ENCODE measurements at places on chromosomes 1 and 21.

- no peak for DNase-seq
These were observed 88.2 kb downstream of the PSMG1 start for GRCh38 chr21:39094847-39095579.

DNA sequence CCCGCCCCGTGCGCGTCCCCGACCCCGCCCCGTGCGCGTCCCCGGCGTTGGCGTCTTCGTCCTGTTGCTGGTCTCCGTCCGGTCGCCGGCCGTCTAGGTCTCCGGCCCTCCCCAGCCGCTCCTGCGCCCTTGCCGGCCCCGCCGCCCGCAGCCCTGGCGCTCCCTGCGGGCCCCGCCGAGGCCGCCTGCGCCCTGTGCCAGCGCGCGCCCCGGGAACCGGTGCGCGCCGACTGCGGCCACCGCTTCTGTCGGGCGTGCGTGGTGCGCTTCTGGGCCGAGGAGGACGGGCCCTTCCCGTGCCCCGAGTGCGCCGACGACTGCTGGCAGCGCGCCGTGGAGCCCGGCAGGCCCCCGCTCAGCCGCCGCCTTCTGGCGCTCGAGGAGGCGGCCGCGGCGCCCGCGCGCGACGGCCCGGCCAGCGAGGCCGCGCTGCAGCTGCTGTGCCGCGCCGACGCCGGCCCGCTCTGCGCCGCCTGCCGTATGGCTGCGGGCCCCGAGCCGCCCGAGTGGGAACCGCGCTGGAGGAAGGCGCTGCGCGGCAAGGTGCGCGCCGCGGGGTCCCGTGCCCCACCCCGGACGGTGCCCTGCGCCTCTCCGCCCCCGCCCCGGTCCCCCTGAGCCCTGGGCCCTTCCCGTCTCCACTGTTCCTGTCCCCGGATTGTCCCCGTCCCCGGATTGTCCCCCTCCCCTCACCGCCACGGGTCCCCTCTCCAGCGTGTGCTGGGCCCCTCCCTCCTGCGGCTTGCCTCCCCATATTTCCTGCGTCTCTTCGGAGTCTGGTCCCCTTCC, at the start of gene RNF187:
TSS of gene RNF187 (plus strand) at position 47 of the 789 bp plus-strand sequence.
- DNase-seq, result no peak

- DNase-seq, result no peak
These were observed 83.1 kb upstream of the CSF3R start for GRCh38 chr1:36565576-36566501.

GRCh38 chr1:41447995-41448770, 36.3 kb downstream of the EDN2 start:
- no peak for DNase-seq

GRCh38 chr1:60569189-60569588, 495.6 kb upstream of the C1orf87 start:
- DNase-seq, result no peak

DNA sequence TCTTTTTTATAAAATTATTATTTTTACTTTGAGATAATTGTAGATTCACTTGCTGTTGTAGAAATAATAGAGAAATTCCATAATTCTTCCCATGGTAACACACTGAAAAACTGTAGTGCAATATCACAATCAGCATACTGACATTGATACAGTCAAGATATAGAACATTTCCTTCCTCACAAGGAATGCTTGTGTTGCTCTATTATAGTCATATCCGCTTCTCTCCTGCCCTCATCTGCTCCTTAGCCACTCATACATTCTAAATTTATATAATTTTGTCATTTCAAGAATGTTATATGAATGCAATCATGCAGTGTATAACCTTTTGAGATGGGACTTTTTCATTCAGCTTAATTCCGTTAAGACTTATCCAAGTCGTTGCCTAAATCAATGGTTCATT, 320.2 kb downstream of the BARHL2 start:
- no peak for DNase-seq

DNA sequence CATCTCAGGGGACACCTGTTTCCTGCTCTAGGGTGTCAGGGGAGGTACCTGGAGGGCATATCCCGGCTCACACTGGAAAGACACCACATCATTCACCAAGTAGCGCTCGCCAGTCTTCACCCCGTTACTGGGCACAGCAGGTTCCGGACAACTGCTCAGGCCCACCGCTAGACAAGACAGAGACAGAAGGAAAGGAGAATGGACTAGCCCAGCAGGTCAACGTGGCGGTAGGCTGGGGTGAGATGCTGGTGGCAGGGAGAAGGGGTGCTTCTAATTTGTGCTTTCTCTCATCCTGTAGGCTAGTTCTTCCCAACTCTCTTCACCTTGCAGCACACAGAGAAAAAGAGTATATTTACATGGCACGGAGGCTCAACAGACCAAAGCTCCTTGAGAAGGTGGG, 145.0 kb downstream of the ZSCAN20 start:
- no peak for DNase-seq

DNA sequence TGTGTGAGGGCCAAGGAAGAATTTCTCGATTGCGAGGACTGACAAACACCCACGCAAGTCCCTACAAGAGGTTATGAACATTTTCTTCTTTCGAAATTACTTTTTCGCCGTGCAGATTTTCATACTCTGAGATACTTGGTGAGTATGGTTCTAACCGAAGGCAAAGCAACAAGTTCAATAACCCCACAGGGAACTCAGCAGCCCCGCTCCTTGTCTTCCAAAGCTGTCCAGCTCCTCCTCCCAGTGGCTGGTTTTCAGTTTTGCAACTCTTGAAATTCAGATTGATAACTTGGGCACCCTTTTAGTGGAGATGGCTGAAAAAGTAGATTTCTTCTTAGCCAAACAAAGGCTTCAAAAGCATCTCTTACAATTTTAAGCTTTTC, 154.4 kb downstream of the SETD4 start:
- no peak for DNase-seq

DNA sequence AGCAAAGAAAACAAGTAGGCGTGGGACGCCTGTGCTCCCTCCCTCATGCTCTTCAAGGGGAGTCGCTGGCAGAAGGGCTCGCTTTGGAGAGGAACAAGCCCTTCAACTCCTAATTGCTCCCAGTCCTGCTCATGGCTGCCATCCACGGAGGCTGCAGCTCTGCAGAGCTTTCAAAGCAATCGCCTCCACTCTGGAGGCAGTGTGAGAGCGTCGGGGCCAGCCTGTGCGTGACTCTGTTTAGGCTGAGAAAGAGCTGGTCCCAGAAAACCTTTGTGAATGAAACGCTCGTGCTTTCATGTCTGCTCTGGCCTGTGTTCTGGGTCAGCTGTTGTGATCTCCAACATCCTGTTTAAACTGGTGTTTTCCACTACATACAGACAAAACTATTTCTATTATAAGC, 23.9 kb upstream of the RUNX1 start:
- peak; percentile 57 for DNase-seq

DNA sequence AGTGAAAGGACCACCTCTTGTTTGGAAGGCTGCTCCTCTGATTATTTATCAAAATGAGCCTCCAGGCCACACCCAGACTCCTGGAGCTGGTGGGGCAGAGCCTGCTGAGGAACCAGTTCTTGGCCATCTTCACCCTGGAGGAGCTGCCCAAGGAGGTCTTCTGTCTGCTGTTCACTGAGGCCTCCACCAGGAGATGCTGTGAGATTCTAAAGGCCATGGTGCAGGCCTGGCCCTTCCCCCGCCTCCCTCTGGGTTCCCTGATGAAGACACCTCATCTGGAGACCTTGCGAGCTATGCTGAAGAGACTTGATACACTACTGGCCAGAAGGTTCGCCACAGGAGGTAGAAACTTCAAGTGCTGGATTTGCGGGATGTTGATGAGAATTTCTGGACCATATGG, 61.7 kb upstream of the GJA8 start:
- DNase-seq, result no peak

DNA sequence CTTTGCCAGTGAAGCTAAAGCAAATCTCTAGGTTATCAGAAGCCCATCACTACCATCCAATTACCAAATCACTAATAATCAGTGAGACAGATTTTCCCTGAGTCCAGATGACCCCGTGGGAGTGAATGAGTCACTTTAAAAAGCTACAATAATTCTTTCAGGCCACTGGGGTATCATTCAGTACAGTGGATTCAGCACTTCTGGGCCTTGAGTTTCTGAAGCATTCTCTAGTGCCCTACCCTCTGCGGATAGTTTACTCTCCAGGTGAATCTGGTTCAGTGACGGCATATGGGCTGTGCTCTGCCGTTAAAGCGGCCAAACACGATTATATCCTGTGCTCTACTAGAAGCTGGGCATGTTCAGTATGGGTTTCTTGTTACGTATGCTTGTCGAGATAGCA, 26.1 kb downstream of the NR5A2 start:
- DNase-seq, result no peak

- DNase-seq, result no peak
These were observed 474.6 kb downstream of the DISC1 start for GRCh38 chr1:232101231-232101630.

GRCh38 chr1:215181518-215181917, 99.0 kb downstream of the KCNK2 start:
- no peak for DNase-seq

GRCh38 chr1:245751116-245751515, 596.3 kb downstream of the KIF26B start:
- DNase-seq, result peak; percentile 49

DNA sequence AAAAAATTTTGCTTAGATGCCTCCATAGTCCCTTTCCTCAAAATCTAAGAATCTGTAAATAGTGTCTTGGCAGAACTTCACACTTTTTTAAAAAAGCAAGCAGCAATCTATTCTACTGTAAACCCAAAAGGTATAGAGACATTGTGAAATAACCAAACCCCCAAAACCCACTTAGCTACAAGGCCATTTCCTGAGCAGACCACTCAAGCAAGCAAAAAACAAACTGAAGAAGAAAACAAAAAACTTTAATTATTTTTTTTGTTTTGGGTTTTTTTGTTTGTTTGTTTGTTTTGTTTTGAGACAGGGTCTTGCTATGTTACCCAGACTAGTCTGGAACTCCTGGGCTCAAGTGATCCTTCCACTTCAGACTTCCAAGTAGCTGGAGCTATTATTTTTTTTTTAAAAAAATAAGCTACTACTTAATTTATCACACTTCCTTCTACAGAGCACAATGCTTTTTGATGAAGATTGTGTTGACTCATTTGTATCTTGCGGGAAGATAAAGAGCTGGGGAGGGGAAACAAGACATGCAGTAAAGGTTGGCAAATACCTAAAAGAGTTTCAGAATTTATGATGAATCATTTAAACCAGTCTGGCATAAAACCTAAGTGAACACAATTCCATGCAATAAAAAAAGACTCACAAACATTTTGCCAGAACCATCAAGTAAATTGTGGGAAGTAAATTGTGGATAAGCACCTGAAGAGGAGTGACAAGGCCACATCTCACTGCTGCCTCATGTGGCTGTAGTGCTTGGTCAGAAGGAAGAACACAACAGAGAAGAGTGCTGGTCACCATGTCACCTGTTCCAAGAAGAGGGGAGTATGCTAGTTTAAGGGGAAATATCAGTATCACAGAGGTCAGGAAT, 2.7 kb upstream of the PTPN22 start:
- no peak for DNase-seq

GRCh38 chr1:20212685-20213331, 26.5 kb upstream of the PLA2G2C start:
- no peak for DNase-seq

DNA sequence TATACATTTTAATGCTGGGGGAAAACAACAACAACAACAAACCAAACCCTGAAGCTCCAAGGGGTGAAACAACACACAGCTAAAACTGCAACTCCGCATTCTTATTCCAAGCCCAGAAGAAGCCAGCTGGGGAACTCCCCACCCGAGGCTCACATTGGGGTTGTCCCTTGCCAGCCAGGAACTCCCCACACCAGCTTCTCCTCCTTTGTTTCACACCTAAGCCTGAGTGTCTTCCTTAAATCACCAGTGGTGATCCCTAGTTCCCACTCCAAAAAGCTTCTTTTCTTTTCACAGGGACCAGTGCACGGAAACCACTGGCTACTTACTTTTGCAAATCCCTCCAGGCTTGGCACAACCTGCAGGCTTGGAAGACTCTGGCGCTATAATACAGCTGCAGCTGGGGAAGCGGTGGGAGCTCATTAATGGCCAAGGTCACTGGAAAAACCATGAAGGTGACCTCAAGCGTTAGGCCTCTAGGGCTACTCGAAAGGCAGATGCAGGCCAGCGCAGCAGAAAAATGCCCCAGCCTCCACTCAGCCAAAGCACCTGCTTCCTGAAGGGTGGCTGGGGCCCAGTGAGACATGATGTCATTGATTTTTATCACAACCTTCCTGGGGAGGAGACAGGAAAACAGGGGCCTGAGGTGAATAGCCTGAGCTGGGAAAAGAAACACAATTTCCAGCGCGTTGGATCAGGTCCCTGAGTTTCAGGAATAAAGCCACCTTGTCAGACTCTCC, 40.1 kb downstream of the TLR5 start:
- DNase-seq, result no peak

GRCh38 chr1:218166268-218166945, 118.7 kb upstream of the RRP15 start:
- no peak for DNase-seq

DNA sequence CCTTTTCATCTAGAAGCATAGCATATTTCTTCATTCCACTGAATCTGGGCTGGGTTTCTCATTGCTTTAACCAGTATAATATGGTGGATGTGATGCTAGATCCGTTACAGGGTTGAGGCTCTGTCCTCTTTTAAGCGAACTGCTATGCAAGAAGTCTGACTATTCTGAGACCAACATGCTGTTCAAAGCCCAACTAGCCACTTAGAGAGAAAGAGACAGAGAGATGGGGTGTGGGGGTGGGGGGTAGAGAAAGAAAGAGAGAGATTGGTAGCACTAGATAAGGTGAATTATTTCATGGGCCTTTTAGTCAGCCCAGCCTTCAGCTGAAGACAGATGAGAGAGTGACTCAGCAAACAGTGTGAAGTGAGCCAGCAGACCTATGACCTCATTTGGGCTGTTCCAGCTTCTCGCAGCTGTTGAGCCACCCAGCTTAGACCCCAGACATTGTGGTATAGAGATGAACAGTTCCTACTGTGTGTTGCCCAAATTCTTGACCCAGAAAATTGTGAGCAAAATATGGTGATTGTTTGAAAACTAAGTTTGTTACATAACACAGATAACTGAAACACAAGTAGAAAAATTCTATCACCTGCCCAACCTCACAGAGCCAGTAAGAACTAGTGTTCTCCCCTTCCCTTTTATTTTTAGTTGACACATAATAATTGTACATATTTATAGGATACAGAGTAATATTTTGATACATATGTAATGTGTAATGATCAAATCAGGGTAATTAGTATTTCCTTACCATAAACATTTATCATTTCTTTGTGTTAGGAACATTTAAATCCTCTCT, 40.7 kb upstream of the PRKACB start:
- DNase-seq, result peak; percentile 53

- no peak for DNase-seq
These were observed 5.8 kb downstream of the ECE1 start for GRCh38 chr1:21284206-21285054.

DNA sequence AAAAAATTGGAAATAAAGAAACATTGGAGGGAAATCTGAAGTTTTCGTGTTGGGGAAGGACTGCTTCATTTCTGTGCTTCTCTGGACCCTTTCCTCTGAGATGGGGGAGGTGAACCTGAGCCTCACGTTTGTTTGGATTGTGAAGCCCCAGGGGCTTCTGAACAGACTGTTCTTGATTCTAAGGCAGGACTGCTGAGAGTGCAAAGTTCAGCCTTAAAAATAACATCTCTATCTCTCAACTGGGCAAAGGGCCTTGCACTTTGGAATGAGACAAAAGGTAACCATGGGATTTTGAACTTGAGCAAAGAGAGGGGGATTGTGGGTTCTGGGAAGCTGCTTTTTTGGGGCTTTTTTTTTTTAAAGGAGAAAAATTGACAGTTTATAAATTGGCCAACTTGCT, 45.0 kb downstream of the GPR88 start:
- no peak for DNase-seq
